ENCODE measurements at places on chromosomes 3 and 15.

GRCh38 chr3:174346571-174346970 is 512.6 kb upstream of the NAALADL2 start:
- no peak for DNase-seq

DNA sequence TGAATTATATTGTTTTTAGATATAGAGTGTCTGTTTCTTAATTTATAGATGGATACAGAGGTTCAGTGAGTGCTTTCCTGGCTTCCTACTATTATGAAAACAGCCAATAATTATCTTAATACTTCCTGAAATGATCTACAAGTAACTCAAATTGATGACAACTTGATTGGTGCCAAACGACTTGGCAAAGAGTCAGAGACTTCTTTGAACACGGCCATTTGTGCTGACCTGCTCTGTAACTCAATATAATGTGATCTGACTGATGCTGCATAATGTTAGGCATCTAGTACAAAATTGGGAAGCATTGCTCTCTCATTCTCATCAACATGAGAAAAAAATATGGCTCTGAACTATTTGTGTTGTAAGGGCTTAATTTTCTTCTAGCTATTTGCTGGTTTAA is 193.9 kb downstream of the DIPK2A start:
- DNase-seq: no peak

DNA sequence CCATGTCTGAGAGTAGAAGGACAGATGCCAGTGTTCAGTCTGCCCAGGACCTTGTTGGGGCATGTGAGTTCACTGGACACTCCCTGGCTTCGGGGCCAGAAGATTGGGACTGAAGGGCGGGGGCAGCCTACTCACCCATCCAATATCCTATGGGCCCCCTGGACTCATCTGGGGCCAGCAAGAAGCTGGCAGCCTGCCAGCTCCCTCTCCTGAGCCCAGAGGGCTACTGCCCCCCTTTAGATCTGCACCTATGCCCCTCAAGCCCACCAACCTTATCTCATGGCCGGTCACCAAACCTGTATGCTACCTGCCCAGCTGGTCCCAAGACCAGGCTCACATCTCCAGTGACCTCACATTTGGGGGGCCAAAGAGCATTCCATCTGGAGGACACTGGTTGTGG is 8.1 kb downstream of the PTH1R start:
- DNase-seq: no peak

GRCh38 chr3:57768595-57768994 is 12.5 kb downstream of the SLMAP start:
- DNase-seq: no peak

DNA sequence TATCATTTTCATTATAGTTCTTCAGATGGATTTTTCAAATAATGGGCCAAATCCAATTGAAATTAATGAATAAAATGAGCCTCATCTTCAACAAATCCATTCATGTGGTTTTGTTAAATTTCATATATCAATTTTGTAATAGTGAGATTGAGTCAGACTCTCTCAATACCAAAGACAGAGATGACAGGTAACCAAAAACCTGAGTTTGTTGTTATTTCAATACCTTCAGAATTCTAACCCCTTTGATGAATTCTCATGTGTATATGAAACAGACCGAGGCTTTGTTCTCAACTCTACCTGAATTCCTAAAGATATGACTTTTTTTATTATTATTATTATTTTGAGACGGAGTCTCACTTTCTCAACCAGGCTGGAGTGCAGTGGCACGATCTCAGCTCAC is 92.8 kb downstream of the FOXP1 start:
- DNase-seq: no peak

DNA sequence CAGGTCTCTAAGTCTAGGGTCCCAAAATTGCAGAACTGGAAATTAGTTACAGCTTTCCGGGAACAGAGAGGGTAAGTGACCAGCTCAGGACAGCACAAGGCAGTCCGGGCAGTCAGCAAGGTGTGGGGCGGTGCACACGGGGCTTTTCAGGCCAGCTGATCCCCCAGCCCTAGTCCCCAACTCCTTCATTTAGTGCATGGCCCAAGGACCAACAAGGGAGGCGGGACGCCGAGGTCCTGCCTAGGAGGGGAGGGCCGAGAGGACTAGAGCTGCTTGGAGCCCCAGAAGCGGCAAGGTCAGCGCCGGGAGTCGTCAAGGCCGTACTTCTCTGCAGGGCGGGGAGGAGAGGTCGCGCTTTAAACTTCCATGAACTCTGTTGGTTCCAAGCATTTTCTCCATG is 2.0 kb upstream of the PDE8A start:
- DNase-seq: no peak

GRCh38 chr15:87579537-87579936 is 677.0 kb downstream of the NTRK3 start:
- no peak for DNase-seq

GRCh38 chr3:45574067-45574494 is 20.5 kb upstream of the LIMD1 start:
- DNase-seq: no peak

- DNase-seq: no peak
Measured at GRCh38 chr3:132753946-132754345, 31.7 kb upstream of the NPHP3 start.
